Renal cortex interstitium (tissue), 15 donors: ENCODE measurements at places on chromosomes 13 and 19.

DNA sequence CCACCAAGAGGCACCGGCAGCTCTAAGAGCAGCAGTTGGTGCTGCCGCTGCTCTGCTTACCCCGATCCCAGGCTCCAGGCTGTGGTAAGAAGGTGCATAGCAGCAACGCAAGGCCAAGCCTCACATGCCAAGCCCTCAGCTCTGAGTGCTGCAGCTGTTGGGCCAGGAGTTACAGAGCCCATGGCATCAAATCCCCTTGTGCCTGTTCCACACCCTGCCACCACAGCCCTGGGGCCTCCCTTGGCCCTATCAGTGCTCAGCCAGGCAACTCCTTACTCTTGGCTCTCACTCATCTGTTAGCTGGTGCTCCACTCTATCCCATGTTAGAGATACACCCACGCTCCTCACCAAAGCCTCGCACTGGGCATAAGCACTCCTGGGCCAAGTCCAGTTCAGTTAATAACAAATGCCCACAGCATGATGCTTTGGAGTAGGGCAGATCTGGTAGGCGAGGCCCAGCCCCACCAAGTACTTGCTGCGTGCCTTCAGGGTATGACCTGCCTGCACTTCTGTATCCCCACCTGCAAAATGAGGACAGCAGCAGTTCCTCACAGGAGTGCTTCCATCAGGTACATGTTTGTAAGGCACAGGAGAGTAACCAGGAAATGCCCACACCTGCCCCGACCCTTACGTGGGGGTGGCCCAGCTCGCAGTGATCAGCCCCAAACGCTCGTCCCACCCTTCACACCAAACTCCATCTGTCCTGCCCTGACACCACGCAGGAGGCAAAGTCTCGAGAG, 16.2 kb downstream of the AKAP8L start:
- DNase-seq = no peak

DNA sequence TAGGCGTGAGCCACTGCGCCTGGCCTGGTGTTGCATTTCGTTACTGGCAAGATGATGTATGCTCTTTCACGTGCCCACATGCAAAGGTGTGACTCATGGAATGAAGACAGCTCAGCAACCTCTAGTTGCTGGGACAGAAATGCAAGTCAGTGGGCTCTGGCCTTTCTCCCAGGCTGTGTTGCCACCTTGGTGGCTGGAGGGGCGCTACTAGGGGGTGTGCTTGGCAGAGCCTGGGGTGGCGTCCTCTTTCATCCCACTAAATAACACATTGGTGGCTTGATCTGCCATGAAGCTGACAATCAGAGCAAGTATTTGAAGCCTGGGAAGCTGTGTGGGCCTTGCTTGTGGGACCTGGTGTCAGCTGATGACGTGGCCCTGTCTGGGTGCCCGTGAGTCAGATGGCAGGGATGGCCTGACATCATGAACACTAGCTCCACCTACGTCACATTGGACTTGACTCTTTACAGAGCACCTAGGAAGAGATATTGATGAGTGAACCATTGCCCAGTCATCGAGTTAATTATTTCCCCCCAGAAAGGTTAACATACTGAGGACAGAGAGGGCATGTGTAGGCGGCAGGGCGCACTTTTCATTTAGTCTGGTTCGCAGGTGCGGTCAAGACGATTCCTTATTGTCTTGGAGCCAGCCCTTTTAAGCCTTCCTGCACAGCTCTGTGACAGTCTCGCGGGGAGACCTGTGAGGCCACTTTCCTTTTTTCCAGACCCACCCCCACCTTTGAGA, 154.2 kb downstream of the TM9SF2 start:
- DNase-seq = no peak

- no peak for DNase-seq
Observed at GRCh38 chr19:9547870-9548269, 9.4 kb upstream of the ZNF426 start.

- DNase-seq = no peak
Observed at GRCh38 chr13:79360095-79360494, 46.0 kb downstream of the RBM26 start.

GRCh38 chr19:17530586-17530985, 19.1 kb downstream of the PGLS start:
- no peak for DNase-seq

- DNase-seq = no peak
Observed at GRCh38 chr13:98517576-98518310, 59.2 kb downstream of the STK24 start.

- DNase-seq = no peak
Observed at GRCh38 chr13:60175571-60175970, 11.8 kb upstream of the DIAPH3 start.

GRCh38 chr13:53562419-53562818, 533.8 kb downstream of the OLFM4 start:
- no peak for DNase-seq
